Uterus (tissue), 4 donors: ENCODE measurements at places on chromosomes 1 and 21. TPM values are rescaled to one million over a fixed set of nuclear protein-coding genes. Genes with fewer than 3 reads are reported as not detected.

CRP gene
- 1.4 TPM for total RNA-seq

DNA sequence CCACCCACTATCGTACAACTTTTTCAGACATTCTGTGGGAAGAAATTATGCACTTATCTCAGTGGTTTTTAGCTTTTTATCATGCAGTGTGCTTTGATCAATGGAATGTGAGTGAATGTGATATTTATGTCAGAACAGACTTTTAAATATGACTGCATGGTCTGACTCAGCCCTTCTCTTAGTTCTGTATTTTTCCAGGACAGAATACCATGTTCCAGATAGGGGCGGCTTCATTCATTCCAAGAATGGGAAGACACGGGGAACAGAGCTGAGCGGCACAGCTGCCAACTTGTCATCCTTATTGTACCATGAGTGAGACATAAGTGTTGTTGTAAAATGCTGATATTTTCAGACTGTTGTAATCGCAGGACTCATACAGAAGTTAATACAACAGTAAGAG, 214.6 kb upstream of the NCAM2 start:
- no peak for DNase-seq

GRCh38 chr1:87584586-87584985, 255.9 kb downstream of the LMO4 start:
- DNase-seq, result no peak

DNA sequence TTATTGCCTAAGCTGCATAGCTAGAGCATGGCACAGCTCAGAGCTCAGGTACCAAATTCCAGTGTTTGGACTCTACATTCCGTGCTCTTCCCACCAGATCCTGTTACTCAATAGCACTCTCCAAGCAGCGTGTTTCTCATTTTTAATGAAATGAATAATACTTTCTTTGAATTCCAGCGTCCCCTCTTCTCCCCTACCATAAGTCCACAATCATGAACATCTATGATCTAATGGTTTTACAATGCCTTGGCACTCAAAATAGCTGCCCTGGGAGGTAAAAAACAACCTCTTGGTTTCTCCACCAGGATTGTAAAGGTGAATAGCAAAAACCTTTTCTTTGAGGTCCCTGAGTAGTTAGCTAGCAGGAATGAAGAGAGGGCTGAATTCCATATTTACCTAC, 480.0 kb upstream of the PKN2 start:
- no peak for DNase-seq

CSRP1 gene
- total RNA-seq, result 1,247 TPM

DNA sequence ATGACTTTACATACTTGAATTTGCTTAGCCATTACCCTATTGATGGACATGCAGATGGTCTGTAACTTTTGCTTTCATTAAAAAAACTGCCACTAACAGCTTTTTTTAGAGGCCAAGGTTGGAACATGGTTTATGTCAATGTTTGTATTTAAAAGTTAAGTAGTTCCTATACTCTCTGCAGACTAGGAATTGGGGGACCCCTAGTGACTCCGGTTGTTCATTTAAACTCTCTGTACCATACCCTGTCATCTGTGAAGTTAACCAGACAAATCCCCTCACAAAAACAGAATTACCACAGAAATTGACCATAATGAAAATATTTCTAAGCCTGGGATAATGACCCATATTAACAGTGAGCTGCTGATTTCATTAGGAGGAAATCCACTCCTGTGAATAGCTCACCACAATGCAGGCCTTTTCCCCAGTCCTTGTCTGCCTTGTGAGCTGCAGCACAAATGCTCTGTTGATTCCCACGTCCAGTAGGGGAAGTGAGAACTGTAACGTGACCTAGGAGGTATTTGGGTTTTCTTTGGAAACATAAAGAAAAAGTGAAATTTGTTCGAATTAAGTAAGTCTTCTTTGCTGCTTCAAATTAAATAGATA, 30.2 kb upstream of the CD101 start:
- DNase-seq, result no peak

DNA sequence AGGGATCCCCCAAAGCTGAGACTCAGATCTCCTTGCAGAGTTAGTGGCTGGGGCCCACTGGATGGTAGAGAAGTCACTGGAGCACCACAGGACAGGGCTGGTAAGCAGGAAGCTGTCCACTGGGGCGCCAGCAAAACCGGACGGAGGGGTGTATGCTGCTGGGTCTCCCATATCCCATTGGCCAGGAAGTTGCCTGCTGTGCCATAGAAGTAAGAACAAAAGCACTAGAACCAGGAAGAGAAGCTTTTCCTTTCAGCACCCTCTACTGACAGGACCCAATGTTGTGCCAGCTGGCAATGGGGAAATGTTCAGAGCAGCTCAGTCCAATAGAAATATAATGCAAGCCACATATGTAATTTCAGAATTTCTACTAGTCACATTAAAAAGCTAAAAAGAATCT, 146.6 kb downstream of the SPATA46 start:
- no peak for DNase-seq

DNA sequence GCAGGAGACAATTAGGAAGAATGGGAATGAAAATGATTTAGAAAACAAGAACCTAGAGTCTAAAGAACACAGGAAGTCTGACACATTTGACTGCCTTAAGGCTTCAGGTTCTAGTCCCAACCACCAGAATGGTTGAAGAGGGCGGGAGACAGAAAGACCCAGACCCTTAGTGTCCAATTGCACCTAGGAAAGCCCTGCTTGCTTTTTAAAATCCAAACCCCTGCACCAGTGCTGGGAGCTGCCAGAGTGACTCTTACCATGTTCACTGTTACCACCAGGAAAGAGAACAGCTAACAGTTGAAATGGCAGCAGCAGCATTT, 265 bp downstream of the CD1B start:
- DNase-seq, result no peak

ADAM30 gene
- not detected for total RNA-seq

- no peak for DNase-seq
Measured at GRCh38 chr1:59415286-59415850, 118.5 kb downstream of the FGGY start.

PDZK1IP1 gene
- total RNA-seq, result 0.48 TPM

MXRA8 gene
- total RNA-seq, result 143 TPM

ARHGEF10L gene
- 11.5 TPM for total RNA-seq

- no peak for DNase-seq
Measured at GRCh38 chr1:22872981-22873664, 99.5 kb downstream of the LACTBL1 start.

- DNase-seq, result no peak
Measured at GRCh38 chr1:204971517-204972336, 71.3 kb upstream of the CNTN2 start.

DNA sequence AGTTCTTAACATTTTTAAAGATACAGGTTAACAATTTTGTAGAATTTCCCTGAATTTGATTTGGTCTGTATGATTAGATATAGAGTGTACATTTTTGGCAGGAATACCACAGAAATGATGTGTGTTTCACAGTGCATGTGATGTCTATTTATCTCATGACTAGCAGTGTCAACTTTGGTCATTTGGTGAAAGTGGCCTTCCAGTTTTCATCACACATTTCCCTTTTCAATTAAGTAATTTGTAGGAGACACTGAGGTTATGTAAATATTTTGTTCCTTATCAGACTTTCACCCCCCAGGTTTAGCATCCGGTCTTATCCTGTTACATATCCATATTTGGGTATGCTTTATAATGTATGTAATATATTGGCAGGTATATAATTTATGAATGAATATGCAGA, 41.8 kb downstream of the MAP3K7CL start:
- no peak for DNase-seq

TMEM240 gene
- total RNA-seq, result 9.4 TPM

GRCh38 chr21:42481169-42481568, 14.9 kb downstream of the RSPH1 start:
- no peak for DNase-seq

GRCh38 chr1:36988741-36989193, 45.5 kb downstream of the GRIK3 start:
- DNase-seq, result no peak

DNA sequence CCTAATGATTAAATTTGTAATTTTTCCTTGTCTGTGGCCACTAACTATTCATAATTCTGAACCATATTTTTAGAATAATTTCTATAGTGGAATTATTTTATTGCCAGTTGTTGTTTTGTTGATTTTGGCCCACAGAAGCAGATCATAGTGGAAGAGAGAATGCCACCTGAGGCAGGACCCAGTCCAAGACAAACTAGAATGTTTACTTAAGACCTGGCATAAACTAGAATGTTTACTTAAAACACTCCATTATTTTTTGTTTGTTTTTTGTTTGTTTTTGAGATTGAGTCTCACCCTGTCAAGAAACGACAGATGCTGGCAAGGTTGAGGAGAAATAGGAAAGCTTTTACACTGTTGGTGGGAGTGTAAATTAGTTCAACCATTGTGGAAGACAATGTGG, 310.2 kb downstream of the MRPL39 start:
- DNase-seq, result no peak

- DNase-seq, result peak; percentile 36
Measured at GRCh38 chr1:156860628-156861423, at the start of gene NTRK1. NTRK1 (plus strand) TSS chr1:156860865; CDS start chr1:156860935, 70 bp downstream.

DNA sequence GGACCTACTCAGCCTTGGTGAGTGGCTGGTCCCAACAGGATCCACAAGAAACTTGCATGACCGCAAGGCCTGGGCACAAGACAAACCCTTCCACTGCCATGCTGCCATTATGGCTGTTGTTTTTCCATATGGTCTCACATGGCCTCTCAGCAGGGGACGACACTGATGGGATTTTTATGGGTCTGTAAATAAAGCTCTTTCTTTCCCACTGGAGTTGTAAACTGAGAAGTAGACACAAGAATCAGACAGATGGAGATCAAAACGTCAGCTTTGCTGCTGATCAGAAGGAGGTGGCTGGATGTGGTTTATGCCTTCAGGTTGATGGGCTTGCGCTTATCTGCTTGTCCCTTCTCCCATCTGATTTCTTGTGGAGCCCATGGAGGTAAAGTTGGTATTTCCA, 138.1 kb upstream of the KCNJ6 start:
- no peak for DNase-seq

DNA sequence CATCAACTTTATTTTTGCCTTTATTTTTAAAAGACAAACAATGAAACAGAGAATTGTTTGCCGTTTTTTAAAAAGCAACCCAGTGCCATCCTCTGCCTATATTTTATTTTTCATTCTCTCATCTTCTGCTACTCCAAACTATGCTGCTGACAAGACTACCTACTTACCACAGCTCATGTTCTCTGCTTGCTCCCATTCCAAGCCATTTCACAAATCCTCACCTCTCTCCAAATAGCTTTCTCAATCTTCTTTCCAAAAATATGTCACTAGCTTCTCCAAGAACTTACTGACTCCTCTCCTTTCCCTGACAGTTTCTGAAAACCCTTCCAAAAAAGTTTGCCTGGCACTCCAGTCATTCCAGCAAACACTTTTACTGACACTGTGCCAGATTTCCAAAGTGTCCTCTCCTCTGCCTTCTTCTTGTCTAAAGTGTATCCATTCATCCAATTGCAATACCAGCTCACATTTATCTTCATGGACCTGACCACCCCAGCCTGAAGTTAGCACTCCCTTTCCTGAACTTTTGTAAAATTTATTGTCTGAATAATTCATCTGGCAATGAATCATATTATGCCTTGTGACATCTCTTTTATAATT, 766.5 kb upstream of the B3GALT2 start:
- DNase-seq, result no peak

DNA sequence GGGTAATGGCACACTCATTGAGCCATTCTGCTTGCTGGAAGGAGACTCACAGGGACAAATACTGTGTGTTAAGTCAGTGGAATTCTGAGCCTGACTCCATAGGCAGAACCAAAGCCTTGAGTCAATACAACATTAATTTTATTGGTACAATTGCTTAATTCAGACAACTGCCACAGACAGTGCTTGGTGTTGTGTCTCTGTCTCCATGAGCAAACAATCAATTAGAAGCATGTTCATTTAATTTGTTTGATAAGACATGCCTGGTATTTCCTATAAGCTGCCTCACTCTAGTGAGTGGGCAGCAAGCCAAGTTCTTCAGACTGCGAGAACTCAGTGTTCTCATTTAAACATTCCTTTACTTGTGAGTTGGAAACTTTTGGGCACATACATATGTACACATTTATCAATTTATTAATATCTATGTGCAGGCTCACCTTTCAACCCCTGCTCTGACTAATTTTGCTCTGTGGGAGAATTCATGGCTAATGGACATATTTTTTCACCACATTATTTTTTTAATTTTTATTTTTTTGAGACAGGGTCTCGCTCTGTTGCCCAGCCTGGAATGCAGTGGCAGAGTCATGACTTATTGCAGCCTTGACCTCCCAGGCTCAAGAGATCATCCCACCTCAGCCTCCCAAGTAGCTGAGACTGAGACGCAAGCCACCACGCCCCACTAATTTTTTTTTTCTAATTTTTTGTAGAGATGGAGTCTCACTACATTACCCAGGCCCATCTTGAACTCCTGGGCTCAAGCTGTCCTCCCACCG, 4.5 kb upstream of the SRSF10 start:
- DNase-seq, result no peak

PCP4 gene
- 35.9 TPM for total RNA-seq

DNA sequence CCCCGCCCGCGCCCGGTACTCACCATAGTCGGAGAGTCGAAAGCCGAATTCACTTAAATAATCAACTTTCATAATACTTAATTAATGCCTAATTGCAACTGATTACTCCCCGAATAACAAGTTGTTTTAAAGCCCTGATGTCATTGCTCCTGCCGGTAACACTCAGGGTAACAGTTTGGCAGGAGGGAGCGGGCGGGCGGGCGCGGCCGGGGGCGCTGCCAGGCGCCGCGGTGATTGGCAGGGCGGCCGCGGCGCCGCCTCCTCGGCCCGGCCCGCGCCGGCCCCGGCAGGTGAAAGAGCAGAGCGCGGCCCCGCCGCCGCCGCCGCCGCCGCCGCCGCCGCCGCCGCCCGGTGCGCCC, 102.2 kb downstream of the CASZ1 start:
- DNase-seq, result no peak

DNA sequence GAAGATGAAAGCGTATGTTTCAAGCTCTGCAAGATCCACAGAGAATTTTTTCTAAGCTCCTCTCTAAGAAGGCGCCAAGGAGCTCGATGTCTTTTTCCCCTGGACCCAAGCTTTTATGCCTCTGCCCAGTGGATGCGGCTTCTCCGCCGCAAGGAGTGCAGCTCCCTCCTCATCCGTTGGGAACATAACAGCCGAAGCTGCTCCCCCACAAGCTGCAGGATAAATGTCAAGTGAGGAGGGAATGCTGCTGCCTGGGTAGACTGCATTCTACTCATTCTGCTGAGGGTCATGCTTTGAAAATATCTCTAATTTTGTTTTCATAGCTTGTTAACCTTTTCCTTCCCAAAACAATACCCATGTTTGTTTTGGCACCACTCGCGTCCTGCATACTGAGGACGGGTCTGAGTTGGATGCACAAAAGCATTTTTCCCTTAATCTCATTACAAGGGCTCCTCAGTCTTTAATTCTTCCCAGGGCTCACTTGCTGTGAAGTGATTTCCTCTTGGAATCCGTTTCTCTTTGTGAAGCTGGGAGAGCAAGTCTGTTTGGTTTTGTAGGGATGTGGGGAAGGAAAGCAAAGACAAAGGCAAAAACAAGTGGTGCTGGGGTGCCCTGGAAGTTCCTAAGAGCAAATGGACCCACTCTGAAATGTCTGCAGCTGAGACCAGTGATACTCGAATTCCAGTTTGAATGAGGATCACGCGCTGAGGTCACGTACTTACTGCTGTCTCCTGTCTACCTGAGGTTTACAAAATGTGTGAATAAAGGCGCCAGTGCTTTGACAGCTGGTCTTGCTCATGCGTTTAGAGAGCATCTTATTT, 134.0 kb upstream of the IRF2BP2 start:
- DNase-seq, result no peak

- DNase-seq, result peak; percentile 82
Measured at GRCh38 chr1:109739738-109740614, 862 bp downstream of the GSTM3 start.
